ENCODE measurements at places on chromosomes 4 and X. TPM values are rescaled to one million over a fixed set of nuclear protein-coding genes. Genes with fewer than 3 reads are reported as not detected.

CSAG3 gene
- total RNA-seq = not detected

MYOZ2 gene
- total RNA-seq = 21.2 TPM

CRMP1 gene
- 6.0 TPM for total RNA-seq

PPBP gene
- total RNA-seq = 12.4 TPM

ODAM gene
- total RNA-seq = not detected

GAGE12G gene
- total RNA-seq = not detected

CTAG2 gene
- not detected for total RNA-seq

PABPC1L2B gene
- total RNA-seq = not detected

TMEM31 gene
- total RNA-seq = not detected

DGKK gene
- total RNA-seq = not detected

LSM6 gene
- 33.3 TPM for total RNA-seq

HMX1 gene
- total RNA-seq = 0.20 TPM

BTK gene
- 8.2 TPM for total RNA-seq

PLP1 gene
- total RNA-seq = 57.5 TPM

CT55 gene
- total RNA-seq = not detected

FRMD7 gene
- total RNA-seq = 0.10 TPM

RPA4 gene
- total RNA-seq = 3.8 TPM

PABPC1L2A gene
- total RNA-seq = not detected

ACE2 gene
- not detected for total RNA-seq

CASP6 gene
- 19.8 TPM for total RNA-seq

ZNF674 gene
- total RNA-seq = 5.1 TPM

SASH3 gene
- 3.0 TPM for total RNA-seq

P2RY10 gene
- 1.3 TPM for total RNA-seq

PCDH10 gene
- 0.49 TPM for total RNA-seq

CENPI gene
- 8.9 TPM for total RNA-seq

FREM3 gene
- 0.10 TPM for total RNA-seq

GPRASP1 gene
- 12.4 TPM for total RNA-seq

ANKRD50 gene
- 56.6 TPM for total RNA-seq

RAB40A gene
- total RNA-seq = 0.30 TPM

IQSEC2 gene
- total RNA-seq = 6.6 TPM

DDX53 gene
- not detected for total RNA-seq

CYSLTR1 gene
- total RNA-seq = 6.6 TPM

ALAS2 gene
- total RNA-seq = 164 TPM

TCEAL2 gene
- 0.39 TPM for total RNA-seq

MGAT4D gene
- total RNA-seq = not detected

TMPRSS11A gene
- total RNA-seq = 0.10 TPM

FOXR2 gene
- not detected for total RNA-seq

TMPRSS11D gene
- total RNA-seq = 0.79 TPM

NCAPG gene
- 16.2 TPM for total RNA-seq

RHOXF1 gene
- total RNA-seq = not detected

STBD1 gene
- total RNA-seq = 12.4 TPM

SNCA gene
- 109 TPM for total RNA-seq

UBA1 gene
- 74.4 TPM for total RNA-seq

ADAM29 gene
- total RNA-seq = not detected

LAGE3 gene
- 5.2 TPM for total RNA-seq

WDR44 gene
- 14.0 TPM for total RNA-seq

GPRASP2 gene
- total RNA-seq = 24.9 TPM

SULT1E1 gene
- total RNA-seq = 53.0 TPM

NLRP2B gene
- total RNA-seq = 0.20 TPM

MUC7 gene
- not detected for total RNA-seq

UGT2B15 gene
- total RNA-seq = not detected

CLNK gene
- 0.10 TPM for total RNA-seq

FAM149A gene
- total RNA-seq = 5.3 TPM

TRIM60 gene
- total RNA-seq = not detected
